ENCODE measurements at places on chromosomes 13 and 19.

GRCh38 chr13:25200783-25201182 lies 28.7 kb upstream of the AMER2 start:
- DNase-seq, result no peak

DNA sequence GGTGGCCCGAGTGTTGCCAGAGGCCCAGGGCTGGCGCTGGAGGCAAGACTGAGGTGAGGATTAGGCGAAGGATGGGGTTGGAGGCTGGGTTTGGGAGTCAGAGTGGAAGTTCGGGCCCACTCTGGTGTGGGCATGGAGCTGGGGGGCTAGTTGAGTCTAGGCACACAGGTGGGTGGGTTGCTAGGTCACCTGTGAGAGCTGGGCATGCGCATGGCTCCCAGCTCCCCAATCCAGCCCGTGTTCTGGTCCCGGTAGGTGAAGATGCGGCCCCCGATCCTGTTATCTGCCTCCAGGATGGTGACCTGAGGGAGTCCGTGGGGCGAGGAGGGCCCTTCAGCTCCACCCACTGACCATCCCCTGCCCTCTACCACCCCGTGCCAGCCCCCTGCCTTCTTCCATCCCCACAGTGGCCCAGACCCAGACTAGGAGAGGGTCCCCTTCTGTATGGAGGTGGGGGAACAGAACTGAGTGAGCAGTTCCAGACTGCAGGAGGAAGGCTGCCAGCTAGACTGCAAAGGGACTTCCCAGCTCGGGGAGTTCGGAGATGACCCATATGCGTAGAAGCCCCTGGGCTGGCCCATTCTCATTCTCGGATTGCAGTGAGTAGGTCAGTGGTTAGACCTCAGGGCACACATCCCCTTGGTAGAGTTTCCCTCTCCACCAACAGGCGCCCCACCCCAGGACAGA lies 1.7 kb downstream of the IL4I1 start:
- DNase-seq, result no peak

DNA sequence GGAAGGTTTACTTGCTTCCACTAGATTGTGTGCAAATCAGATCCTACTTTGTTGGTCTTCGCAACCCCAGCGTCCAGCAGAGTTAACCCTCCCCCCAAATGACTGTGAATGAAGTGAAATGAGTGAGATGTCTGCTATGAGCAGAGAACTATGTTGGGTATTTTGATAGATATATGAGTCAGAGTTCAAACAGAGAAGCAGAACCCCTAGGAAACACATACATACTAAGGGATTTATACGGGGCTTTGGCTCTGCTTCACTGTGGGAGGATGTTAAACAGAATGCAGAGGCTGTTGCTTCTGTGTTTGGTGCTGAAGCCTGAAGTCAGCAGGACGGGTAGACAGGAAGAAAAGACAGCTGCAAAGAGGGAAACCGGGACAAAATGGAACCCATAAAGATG lies 197.0 kb downstream of the MZT1 start:
- DNase-seq, result no peak

- DNase-seq, result no peak
These were observed 26.9 kb upstream of the CYP2A7 start for GRCh38 chr19:40908976-40909375.

DNA sequence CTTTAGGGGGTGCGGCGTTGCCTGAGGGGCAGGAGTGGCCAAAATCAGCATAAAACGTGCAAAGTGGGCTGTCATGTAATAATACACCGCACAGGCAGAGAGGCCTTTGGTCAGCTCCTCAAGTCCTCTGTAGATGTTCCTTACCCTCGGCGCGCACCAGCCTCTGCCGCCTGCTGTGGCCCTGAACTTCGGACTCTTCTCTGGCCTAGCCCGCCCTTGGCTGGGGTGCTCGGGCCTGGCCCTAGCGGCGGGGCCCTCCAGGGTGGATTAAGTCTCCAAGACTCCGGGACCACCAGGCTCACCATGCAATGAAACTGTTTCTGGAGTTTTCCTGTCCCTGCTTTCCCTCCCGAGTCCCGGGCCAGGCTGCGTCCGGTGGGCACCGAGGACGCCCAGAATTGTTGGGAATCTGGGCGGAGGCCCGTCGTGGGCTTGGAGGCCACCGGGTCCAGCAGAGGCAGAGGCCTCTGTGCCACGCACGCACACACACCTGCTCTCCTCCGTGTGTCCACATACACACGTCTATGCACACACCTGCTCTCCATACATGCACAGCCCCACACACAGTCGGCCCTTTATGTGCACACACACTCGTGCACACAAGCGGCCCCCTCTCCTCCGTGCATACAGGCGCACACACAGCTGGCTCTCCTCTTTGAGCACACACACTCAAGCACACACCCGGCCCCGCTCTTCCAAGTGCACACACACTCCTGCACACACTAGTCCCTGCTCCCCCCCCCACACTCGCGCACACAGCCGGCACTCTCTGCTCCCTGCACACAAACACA lies 1.5 kb upstream of the TFDP1 start:
- DNase-seq, result no peak

DNA sequence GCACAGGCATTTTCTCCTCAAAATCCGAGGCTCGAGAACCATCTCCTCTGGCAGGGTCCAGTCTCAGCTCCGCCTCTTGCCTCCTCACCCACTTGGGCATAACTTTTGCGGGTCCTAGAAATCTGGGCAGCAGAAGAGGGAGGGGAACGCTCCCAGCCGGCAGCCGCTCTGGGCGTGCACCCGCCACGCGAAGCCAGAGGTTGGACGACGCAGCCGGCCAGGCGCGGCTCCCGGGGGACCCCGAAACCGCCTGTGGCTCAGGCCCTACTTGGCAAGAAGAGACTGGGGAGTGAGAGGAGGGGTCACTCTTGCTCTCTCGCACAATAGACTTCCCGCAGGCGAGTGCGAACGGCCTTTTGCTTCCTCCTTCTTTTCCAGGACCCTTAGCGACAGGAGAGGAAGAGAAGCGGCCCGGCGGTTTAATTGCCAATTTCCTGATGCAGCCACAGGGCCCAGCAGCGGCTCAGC lies 6.0 kb upstream of the SOX1 start:
- no peak for DNase-seq

- DNase-seq, result no peak
These were observed 87.6 kb downstream of the HSPH1 start for GRCh38 chr13:31073859-31074718.

DNA sequence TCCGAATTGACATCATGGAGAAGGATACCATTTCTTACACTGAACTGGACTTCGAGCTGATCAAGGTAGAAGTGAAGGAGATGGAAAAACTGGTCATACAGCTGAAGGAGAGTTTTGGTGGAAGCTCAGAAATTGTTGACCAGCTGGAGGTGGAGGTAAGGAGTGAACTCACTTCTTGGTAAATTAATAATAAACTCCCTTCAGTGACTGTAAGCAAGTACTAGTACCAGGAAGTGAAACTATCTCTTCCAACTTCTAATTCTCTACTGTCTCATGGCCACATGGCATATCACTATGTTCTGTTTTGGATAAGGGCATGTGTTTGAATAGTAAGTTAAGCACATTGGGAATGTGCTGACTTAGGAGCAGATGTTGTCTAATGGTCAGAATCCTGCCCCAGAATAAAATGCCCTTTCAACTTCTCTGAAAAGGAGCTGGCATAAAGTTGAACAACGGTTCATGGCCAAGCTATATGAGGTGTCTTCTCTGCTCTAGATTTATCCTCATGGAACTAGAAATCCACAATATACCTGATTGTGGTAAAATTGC lies 13.4 kb downstream of the OLFM4 start:
- DNase-seq, result no peak

DNA sequence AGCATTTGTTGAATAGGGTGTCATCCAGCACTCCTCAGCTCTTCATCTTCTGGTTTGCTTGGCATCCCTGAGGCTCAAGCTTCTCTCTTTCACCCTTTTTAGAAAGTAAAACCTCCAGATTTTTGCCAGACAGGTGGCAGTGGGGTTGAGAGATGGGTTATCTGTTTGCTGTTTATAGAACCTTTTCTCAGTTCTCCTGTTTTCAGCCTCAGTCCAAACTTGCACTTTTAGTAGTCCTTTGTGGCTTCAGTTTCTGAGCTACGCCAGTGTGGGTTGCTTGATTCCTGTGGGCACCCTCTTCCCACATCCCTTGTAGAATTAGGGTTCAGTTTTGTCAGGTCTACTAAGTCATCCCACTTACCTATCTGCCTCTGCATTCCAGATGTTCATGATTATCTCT lies 147.9 kb downstream of the PAN3 start:
- no peak for DNase-seq

DNA sequence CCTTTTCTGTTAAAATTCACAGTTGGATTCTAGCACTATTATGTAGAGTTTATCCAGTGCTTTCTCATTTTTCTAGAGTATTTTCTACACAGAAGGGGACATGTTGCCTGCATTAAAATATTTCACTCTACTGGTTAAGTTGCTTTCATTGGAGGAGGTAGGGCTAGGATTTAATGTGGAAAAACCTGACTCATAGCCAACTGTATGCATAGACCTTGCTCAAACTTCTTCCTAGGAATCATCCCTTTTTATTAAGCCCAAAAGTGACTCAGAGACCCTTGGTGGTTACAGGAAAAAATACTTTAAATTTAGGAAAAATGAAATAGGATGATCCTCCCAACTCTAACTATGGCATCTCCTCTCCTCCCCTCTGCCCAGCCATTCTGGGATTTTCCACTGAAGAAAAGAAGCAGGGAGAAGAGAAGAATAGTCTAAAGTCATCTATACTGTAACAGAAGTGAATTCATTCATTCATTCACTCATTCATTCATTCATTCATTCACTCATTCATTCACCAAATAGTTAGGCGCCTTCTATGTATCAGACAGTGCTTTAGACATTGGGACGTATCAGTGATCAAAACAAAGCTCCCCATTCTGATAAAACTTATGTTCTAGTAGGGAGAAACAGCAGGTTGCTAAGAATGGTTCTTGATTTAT lies 109.0 kb upstream of the HTR2A start:
- no peak for DNase-seq

DNA sequence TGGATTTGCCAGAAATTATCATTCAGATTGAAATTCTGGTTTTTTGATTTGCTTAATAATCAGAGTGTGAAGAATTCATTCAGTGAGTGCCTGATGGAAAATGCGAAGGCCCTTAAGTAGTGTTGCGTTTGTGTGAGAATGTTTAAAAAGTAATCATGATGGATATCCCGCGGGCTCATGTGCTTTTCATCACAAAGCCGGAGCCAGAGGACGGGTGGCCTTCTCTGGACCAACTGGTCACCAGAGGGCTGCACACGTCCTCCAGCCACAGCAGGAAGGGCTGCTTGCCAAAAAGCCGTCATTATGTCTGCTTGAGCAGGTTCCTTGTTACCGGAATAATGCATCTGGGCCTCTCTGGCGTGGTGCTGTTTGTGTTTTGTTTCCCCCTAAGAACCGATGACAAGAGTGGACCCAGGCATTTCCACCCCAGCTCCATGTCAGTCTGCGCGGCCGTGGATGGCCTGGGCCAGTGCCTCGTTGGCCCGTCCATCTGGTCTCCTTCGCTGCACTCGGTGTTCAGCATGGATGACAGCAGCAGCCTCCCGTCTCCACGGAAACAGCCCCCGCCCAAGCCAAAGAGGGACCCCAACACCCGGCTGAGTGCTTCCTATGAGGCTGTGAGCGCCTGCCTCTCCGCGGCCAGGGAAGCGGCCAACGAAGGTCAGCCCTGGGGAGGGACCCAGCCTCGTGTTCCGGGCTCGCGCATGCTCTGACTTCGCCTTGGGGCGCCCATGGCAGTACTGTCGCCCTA lies 497.7 kb downstream of the MYO16 start:
- no peak for DNase-seq

DNA sequence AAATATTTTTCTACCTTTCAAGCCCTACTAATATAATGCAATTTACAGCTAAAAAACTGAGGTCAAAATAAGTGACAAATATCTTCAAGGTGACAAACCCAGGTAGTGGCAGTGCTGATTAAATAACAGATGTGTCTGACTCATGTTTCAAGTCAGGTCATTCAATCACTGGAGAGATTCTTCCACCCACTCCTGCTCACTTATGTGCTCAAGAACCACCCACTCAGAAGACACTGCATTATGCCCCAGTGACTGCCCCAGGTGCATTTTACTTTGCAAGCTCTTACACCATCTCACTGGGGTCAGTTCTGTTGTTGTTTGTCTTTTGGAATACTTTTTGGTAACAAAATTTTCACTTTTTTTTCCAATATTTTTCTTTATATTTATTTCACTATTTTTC lies 2.2 kb downstream of the ZNF100 start:
- DNase-seq, result no peak

DNA sequence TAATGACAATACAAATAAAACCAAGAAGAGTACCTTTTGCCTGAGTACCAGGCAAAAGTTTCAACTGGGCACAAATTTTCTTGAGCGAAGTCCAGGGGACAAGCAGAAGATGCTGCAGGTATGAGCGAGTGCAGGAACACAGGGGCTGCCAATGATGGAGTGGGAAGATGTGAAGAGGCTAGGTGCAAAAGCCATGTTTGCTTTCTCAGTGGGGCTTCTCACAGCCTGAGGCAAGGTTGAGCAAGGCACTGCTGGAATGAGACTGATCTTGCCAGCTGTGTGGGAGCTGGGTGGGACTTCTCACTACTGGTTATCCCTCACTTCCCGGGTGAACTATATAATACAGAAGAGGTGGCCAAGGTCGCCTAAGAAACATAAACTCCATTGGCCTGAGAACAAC lies 1200.7 kb downstream of the SLITRK1 start:
- DNase-seq, result no peak

DNA sequence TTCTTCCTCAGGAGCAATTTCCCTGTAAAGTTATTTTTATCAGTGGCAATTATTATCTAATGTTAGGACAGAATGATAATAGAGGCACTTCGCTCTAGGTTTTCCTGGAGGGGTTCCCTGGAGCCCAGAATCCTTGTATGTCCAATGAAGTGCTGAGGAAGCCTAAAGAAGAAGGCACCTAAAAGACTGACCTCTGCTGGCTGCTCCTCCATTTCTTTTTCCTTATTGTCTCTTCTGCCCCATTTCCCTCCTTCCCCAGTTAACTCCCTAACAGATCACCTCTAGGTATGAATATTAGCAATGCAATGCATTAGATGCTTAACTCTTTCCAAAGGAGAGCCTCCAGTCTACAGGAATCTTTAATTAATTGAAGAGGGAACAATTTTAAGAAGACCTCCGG lies 985.4 kb downstream of the DIAPH3 start:
- no peak for DNase-seq

DNA sequence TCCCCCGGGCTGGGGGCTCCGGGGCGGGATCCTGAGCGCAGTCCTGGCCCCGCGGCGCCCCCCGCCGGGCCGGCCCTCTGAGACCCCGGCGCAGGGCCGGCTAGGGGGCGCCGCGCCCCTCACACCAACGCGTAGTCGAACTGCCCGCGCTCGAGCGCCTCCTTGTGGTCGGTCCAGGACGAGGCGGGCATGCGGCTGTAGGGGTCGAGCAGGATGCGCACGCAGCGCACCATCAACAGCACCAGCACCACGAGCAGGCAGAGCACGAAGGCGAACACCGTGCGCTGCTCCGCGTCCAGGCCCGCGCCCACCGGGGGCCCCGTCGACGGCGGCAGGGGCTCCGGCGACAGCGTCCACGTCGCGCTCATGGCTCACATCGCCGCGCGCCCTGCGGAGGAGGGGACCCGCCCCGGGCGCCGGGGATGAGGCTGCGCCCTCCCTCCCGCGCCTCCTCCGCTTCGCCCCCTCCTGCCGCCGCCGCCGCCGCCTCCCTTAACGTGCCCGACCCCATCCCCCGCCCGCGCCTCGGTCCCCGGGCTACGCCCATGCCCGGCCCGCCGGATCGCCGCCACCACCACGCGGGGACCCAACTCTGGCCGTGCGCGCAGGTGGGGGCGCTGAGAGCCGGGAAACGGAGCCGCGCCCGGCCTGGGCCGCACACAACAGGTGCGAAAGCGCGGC lies 624 bp downstream of the CTXN1 start:
- peak; percentile 66 for DNase-seq
